ENCODE measurements at places on chromosomes 16 and 17.

DNA sequence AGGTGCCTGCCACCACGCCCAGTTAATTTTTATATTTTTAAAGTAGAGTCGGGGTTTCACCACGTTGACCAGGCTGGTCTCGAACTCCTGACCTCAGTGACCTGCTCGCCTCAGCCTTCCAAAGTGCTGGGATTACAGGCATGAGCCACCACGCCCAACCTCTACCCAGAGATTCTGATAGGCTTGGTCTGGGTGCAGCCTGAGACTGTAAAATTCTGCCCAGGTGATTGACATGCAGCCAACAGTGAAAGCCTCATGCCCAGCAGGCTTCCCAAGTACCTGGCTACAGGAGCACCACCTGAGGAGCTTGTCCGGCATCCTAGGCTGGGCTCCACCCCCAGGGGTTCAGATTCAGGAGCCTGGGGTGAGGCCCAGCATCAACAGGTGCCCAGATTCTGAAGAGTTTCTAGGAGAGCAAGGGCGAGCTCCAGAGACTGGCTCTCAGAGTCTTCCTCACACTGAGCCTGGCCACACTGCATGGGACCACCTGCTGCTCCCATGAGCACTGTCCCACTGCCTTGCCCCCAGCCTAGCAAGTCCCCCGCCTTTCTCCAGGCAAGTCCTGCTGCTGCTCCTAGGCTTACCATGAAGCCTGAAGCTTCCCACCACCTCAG is 16.6 kb downstream of the ZNF385C start:
- no peak for DNase-seq

DNA sequence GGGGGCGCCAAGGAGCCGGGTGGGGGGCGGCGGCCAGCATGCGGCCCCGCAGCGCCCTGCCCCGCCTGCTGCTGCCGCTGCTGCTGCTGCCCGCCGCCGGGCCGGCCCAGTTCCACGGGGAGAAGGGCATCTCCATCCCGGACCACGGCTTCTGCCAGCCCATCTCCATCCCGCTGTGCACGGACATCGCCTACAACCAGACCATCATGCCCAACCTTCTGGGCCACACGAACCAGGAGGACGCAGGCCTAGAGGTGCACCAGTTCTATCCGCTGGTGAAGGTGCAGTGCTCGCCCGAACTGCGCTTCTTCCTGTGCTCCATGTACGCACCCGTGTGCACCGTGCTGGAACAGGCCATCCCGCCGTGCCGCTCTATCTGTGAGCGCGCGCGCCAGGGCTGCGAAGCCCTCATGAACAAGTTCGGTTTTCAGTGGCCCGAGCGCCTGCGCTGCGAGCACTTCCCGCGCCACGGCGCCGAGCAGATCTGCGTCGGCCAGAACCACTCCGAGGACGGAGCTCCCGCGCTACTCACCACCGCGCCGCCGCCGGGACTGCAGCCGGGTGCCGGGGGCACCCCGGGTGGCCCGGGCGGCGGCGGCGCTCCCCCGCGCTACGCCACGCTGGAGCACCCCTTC is 484 bp downstream of the FZD2 start:
- DNase-seq: peak; percentile 52

DNA sequence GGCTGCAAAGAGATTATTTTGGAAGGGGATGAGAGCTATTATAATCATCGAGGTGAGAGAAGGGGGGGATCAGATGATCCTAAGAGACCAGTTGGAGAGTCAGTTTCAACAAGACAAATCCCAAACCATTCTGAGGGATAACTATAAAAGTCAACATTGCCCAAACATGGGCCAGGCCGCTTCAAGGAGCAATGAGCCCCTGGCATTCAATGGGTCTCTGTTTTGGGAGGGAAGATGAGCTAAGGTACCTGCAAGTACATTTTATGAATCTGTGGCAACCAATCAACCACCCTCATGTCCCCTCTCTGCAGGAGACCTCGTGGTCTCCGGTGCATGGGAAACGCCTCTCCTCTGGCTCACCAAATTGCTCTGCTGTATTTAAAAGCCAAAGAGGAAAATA is 209.9 kb upstream of the C16orf82 start:
- no peak for DNase-seq

DNA sequence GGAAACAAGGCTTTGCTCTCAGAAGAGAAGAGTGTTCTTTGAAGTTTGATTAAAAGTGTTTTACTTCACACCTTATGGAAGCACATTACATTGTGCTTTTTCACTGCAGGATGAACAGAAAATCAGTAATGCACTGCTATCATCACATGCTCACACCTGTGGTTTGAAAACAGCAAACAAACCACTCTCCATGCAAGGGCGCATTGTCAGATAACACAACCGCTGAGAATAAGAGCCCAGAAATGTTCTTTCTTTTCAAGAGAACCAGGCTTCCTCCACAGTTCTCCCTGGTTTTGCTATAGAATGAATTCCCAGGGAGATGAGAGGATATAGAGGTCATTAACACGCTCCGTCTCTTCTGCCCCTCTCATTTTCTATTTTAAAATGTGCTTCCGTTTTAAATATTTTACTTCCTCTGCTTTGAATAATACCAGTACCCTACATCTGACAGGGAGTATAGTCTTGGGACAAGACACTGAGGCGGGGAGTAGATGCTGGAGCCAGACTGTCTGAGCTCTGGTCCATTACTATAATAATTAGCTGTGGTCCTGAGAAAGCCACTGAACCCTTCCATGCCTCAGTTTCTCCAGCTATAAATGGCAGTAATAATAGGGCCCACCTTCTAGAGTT is 71.6 kb downstream of the CDK5R1 start:
- DNase-seq: no peak

DNA sequence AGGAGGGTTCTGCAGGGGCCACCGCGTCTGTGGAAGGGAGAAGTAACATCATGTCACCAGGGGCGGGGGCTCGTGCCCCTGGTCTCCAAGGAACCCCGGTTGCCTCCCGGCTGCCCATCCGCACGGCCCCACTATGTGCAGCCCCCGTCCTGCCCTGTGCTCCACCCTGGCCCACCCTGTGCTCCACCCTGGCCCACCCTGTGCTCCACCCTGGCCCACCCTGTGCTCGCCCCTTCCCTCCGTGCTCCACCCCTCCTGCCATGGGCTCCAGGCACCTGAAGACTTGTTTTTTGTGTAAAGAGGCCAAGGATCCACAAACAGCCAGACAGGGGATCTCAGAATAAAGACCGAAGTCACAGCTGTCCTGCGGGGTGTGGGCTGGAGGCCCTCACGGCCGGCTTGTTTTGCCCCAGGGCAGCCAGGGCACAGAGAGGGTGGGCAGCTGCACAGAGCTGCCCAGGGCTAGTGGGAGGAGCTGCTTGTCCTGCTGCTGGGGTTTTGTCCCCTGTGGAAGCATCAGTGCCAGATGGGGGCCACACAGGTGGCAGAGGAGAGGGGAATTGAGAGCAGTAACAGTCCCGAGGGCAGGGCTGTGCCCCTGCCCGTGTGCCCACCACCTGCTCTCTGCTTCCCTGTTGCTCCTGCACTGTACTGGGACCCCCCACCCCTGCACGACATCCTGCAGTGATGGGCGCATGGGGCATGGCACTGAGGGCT is 147.0 kb upstream of the CIBAR2 start:
- no peak for DNase-seq

DNA sequence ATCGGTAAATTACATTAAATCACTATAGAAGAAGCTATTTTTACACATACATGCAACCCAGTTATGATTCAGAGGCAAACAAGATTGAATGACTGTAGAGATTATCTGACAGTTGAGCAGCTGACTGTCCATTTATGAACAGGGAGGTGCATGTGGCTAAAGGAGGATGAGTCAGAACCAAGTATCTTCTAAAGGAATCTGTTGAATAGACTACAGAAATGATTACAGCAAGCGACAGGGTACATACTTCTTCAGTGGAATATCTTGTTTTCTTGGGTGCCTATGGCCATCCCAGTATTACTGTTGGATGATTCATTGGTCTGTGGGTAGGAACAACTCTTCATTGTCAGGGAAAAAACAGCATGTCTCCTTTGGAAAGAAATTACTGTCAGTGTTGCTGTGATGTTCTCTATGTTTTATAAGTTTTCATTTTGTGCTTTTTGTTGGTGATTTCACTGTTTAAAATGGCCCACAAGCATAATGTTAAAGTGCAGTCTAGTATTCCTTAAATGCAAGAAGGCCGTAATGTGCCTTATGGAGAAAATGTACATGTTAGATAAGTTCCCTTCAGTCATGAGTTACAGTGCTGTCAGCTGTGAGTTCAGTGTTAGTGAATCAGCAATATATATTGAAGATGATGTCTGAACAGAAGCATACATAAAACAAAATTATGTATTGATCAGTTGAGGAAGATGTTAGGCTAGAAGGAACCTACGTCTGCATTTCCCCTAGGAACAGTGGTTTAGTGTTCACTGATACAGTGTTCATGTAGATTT is 27.0 kb downstream of the CBFB start:
- DNase-seq: no peak

DNA sequence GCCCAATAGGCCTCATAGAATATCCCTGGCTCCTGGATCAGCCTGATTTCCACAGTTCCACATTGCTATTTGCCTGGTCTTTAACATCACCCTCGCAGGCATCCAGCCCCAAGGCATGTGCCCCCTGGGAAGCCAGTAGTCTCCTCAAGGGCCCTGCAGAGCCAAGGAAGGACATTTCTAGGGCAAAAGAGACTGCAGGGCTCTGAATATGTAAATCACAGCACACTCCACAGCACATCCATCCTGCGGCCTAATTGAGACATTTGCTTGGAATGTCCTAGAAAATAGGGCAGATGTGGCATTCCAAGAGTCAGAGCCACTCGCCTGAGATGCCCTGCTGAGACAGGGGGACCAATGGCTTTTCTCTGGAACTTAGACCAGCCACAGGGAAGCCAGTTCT is 11.4 kb upstream of the C16orf78 start:
- DNase-seq: no peak

DNA sequence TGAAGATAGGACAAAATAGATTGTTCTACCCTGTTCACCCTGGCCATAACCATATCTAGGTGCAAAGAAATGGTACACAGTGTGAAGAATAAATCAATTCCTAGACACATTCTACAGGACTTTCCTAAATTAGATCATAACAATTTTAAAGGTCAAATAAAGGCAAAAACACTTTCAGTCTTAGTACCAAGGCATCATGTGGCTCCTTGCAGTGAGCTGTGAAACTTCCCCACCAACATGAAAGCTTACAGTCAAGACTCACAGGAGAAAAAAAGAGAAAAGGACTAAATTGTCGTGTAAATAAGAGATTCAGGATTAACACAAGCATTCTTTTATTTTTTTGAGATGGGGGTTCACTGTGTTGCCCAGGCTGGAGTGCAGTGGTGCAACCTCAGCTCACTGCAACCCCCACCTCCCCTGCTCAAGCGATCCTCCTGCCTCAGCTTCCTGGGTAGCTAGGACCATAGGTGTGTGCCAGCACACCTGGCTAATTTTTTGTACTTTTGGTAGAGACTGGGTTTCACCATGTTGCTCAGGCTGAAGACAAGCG is 14.2 kb downstream of the NSMCE1 start:
- DNase-seq: no peak

DNA sequence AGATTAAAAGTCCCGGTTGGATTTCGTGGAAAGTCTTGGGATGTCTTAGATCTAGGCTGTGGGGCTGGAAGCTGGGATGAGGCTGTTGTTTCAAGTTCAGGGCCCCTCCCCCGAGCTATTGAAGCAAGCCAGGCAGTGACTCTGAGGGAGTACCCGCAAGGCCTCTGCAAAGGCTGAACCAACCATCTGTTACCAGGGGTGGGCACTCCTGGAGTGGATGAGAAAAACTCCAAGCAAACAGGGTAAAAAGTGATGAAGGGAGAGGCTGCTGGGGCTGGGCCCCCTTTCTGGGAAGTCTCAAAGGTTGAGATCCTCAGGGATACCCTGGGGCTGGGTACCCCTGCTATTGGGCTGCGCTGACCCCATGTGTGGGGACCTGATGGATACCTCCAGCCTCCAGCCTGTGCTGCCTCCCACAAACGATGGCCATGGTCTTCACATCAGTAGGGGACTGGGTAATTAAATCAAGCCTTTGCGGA is 82.4 kb upstream of the KIFC3 start:
- no peak for DNase-seq

DNA sequence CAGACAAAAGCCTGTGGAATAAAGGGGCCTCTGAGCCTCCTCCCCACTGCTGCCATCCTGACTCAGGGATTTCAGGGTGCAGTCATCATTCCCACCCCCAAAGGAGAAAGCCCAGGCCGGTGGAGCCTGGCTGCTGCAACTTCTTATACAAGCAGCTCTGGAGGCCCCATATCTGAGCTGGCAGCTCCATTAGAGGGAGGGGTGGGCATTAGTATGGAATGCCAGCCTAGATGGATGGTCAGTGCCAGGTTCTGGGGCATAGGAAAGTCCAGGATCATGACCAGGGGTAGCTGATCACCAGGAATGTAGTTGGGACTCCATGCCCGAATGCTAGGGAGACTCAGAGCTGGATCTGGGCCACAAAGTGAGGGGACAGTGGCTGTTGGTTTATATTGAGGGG is 581.0 kb downstream of the KCNJ18 start:
- no peak for DNase-seq

- DNase-seq: peak; percentile 96
Measured at GRCh38 chr17:34961093-34961911, at the start of the genes CCT6B and ZNF830. CCT6B (minus strand) TSS chr17:34961460; CDS start chr17:34961393, 67 bp downstream. ZNF830 (plus strand) TSS chr17:34961540; CDS start chr17:34961567, 27 bp downstream.

- DNase-seq: no peak
Measured at GRCh38 chr17:4559966-4560365, 411 bp downstream of the GGT6 start.

DNA sequence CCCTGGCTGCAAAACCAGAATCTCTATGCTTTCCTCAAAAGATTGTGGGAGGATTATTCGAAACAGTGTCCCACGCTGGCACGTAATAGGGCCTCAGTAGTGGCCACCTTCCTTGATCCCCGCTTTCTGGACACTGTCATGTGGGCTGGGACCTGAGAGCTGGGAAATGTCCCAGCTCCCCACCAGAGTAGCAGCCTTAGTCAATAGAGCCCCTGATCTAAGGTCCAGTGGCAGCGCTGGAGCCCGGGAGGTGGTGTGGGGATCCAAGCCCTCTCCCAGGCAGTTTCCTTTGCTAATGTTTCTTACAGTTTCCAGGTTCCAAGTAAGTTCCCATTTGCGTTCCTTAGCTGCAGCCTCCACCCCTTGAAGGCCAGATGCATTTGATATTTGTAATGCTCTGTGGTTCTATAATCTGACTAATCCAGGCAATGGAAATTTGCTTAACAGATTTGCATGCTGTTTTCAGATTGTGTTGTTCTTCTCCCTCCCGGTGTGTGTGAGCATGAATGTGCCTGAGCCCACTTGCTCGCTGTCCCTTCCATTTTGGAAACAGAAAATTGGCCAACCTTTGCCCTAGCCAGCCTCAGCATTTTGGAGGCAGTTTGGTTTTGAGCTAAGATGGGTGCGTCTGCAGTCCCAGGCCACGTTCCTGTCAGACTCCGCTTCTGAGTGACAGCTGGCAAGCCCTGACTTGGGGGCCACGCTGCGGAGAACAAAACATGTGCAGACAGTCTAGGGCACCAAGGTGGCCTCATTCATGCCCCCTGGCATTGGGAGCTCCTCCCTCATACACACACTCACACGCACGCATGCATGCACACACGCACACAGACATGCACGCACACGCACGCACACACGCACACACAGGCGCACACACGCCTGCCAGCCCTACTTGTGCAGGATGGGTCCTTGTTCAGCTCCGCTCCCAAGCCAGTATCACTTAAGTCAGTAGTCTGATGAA is 69.4 kb downstream of the CCDC182 start:
- peak; percentile 13 for DNase-seq

- DNase-seq: peak; percentile 47
Measured at GRCh38 chr17:7881276-7882054, 7.1 kb upstream of the CHD3 start.

- DNase-seq: peak; percentile 37
Measured at GRCh38 chr17:8799570-8800212, 526 bp upstream of the MFSD6L start.
